ENCODE measurements at places on chromosomes 11 and 22.

DNA sequence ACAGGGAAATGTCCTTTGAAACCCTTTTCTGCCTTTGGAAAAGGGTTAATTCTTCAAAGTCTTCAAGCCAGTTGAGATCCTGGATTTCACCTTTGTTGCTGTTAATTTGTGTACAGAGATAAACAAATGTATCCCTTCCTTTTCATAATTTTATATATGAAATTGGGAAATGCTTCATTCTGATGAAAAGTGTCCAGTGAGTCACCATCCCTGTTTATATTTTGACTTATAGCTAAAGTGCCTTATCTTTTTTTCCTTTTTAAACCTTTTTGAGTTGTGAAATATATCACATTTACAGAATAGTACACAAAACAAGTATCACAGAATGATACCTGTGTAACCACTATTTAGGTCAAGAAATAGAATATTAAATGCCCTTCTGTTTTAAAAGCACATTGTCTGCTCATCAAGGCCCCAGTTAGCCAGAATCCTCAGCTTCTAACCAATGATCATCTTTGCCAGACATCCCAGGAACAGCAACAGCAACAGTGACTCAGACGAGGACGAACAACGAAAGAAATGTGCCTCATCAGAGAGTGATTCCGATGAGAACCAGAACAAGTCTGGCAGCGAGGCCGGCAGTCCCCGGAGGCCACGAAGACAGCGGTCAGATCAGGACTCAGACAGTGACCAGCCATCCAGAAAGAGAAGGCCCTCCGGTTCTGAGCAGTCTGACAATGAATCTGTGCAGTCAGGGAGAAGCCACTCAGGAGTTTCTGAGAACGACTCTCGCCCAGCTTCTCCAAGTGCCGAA, 27.3 kb downstream of the CTR9 start:
- no peak for DNase-seq

GRCh38 chr11:15198284-15198683, 83.6 kb downstream of the INSC start:
- DNase-seq: no peak

GRCh38 chr11:64396079-64396591, 37.2 kb downstream of the RPS6KA4 start:
- DNase-seq: no peak

- no peak for DNase-seq
Measured at GRCh38 chr11:7427733-7428132, 57.6 kb upstream of the OLFML1 start.

GRCh38 chr22:36335621-36336020, 52.1 kb downstream of the MYH9 start:
- DNase-seq: no peak

DNA sequence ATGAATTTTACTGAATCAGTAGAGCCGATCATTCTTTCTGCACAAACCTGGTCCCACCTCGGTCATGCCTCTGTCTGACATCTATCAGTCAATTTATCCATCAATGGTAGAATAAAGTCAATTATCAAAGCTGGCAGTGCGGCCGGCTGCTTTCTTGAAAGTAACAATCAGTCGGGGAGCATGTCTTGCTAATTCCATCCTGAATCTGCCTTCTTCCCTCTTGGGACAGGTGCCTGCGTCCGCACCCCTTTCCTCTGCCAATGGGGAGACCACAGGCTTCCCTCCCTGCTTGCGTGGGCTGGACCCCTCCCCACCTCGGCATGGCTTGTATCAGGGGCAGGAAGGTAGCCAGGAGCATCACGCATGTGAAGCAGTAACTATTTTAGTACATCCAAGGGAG, 962.9 kb downstream of the BRD1 start:
- no peak for DNase-seq

GRCh38 chr22:18996376-18996900, 60.3 kb upstream of the PRODH start:
- no peak for DNase-seq

DNA sequence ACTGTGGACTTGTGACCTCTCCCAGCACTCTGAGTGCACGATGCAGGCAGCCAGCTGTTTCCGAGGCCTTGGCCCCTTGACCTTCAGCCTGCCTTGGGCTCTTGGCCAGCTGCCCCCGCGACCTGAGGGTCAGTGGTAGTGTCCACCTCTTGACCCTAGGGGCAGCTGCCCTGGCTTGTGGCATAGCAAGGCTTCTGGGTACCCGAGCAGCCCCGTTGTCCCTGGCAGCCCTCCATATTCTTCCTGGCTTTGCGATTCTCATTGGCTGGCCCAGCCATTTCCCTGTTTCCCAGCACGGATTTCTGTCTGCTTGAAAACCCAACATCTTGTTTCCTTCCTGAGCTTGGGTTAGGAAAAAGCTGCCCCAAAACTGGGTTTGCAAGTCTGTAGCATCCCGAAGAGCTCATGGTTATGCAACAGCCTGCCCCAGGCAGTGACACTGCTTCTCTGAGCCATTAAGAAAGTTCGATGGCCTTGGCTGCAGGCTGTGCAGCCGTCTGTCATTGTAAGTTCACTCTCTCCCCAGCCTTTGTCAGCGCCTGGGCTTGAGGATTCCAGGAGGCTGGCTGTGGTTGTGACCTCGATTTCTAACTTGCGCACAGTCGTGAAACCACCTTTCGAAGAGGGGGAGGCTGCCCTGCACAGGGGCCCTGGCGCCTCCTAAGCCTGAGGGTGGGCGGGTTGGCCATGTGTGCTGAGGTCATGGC, 48.8 kb downstream of the FBLN1 start:
- DNase-seq: no peak

- DNase-seq: no peak
Measured at GRCh38 chr11:128506356-128506755, 81.0 kb downstream of the ETS1 start.

GRCh38 chr22:42895541-42895981, 38.5 kb upstream of the ARFGAP3 start:
- no peak for DNase-seq

DNA sequence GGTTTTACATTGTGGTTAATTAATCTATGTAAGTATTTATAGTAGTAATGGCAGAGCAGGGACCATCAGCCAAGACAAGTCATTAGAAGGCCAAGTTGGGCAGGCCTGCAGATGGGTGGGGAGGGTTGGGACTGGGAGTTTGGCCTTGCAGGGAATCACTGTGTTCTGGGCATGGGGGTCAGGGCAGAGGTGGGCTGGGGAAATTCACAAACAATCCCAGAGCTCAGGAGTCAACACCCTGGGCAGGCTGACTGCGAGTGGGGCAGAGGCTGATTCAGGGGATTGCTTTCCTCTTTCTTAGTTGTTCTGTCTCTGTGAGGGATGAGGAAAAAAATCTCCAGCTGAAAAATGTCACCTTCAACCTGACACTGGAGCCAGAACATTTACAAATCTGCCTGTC, 322.5 kb downstream of the NTM start:
- DNase-seq: no peak
